Left renal pelvis (tissue), 4 donors: ENCODE measurements at places on chromosomes 7 and 10. TPM values are rescaled to one million over a fixed set of nuclear protein-coding genes. Genes with fewer than 3 reads are reported as not detected.
A peak's percentile ranks its signal among the peaks of the same experiment; 100 is the strongest.

DNA sequence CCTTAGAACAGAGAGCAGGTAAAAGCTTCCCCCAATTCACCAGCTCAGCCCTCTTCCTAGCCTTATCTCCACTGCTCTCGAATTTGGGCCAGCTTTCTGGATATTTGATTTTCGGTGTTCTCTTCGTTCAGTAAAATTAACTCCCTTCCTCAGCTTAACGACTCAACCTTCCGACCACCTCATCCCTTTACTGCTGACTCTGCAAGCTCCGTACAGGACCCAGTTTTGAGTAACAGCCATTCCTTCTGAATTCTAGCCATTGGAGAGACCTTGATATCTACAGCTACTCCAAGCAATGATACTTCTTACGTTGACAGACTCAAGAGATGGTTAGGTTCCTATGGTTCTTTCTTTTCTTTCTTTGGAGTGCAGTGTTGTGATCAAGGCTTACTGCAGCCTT lies 65.8 kb downstream of the ATE1 start:
- no peak for DNase-seq

DNA sequence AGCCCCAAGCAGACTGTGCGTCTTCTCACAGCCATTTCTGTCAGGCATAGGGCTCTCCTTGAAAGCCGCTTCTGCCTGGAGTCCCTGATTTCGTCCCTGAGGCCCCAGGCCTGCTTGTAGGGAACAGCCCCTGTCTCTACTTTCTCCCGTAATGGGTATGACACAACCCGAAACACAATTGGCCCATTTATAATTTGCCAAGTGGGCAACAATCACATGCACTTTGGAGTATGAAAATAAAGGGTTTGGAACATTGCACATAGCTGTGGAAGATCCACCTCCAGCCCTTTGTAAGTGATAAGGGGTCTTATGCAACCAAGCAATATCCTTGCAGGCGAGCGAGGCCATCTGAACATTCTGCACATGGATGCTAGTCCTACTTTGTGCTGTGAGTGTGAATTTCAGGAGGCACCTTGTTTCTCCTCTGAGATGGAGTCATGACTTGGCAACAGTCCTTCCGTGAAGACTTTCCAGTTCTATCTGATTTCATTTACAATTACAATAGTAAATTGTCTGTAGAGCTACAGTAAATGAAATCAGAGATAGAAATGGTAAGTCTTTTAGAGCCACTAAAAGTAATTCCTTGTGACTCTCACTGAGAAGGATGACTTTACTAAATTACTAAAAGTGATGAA lies 141.5 kb downstream of the CUBN start:
- DNase-seq: no peak

DNA sequence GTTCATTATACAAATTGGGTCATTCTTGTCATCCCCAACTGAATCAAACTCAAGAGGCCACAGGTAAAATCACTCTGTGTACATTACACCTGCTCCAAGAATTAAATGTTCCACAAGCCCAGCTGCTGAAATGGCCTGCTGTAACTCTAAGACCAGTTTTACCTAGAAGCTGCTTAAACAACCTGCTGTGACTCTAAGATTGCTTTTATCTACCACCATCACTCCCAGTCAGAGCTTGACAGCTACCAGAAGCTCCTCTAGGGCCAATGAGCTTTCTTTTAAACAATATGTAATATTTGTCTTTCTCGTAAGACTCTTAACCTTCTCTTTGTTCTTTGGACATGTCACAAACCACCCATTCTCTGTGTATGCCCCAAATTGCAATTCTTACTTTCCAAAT lies 141.8 kb upstream of the LRGUK start:
- DNase-seq: no peak

DNA sequence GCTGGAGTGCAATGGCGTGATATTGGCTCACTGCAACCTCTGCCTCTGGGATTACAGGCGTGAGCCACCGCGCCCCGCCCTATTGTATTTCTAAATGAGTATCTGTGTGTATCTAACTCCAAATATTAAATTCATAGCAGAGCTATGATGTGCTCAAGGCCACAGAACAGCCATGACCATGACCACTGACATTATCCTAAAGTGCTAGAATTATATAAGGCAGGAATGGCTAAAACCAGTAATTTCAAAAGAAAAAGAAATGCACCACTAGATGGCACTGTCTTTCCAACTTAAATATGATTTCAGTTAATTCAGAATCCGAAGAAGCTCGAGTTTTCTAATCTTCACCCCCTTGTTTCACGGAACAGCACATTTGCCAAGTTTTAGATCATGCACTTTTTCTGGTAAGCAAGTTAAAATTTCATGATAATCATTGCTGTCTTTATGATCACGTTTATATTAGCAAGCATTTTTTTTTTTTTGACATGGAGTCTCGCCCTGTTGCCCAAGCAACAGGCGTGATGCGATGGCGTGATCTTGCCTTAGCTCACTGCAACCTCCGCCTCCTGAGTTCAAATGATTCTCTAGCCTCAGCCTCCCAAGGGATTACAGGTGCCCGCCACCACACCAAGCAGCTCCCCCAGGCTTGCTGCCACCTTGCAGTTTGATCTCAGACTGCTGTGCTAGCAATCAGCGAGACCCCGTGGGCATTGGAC lies 65.3 kb downstream of the OR13A1 start:
- peak; percentile 50 for DNase-seq

- no peak for DNase-seq
Observed at GRCh38 chr10:98405422-98405821, 9.6 kb downstream of the PYROXD2 start.

- no peak for DNase-seq
Observed at GRCh38 chr7:9028012-9028411, 594.6 kb downstream of the NXPH1 start.

- no peak for DNase-seq
Observed at GRCh38 chr10:43961523-43962345, 313.1 kb upstream of the ZNF32 start.

GRCh38 chr10:79452174-79452611 lies 6.8 kb upstream of the ZCCHC24 start:
- DNase-seq: no peak

- no peak for DNase-seq
Observed at GRCh38 chr7:48213226-48213625, 42.0 kb downstream of the ABCA13 start.

DNA sequence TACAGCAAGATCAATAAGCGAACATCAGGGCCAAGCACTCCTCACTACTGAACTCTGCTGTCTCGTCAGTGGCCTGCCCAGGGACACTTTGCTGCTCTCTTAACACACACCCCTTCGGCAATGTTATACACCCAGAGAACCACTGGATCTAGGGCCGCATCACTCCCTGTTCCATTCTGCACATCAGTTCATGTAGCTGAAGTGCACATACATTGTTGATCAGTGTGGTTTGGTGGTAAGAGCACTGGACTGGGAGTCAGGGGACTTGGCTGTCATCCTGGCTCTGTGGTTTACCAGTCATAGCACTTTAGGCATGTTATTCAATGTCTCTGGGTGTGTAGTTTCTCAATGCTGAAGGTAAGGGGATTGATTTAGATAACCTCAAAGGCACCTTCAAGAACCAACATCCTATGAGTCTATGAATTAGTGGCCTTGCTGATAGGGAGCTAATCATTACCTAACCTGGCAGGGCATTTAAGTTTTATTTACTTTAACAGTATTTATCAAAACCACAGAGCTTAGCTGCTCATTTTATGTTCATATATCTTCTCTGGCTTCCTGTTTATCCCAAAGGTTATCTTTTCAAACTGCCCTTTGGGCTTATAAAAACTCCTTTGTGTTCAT lies 24.8 kb downstream of the DUSP5 start:
- DNase-seq: no peak

DNA sequence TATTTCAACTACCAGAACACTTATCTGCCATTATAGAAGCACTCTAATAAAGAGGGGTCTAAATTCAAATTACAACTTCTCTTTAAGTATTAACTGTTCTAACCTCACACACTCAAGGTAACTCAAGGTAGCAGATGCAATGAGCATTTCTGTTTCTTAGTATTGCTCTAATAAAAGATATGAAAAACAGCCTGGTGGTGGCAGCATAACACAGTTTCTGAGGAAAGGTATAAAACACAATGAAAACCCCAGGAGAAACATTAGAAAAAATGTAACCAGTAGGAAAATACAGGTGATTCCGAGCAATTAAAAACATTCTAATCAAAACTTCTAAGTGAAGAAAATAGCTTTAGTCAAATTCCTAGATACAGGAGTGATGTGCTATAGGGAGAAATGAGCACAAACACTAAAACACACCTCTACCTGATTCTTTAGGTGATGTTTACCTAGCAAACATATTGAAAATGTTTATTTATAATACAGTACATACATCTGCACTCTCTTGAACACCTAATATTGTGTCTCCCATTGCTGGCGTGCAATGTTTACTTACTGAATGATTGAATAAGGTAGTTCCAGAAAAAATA lies 3.5 kb downstream of the MKRN1 start:
- no peak for DNase-seq

DNA sequence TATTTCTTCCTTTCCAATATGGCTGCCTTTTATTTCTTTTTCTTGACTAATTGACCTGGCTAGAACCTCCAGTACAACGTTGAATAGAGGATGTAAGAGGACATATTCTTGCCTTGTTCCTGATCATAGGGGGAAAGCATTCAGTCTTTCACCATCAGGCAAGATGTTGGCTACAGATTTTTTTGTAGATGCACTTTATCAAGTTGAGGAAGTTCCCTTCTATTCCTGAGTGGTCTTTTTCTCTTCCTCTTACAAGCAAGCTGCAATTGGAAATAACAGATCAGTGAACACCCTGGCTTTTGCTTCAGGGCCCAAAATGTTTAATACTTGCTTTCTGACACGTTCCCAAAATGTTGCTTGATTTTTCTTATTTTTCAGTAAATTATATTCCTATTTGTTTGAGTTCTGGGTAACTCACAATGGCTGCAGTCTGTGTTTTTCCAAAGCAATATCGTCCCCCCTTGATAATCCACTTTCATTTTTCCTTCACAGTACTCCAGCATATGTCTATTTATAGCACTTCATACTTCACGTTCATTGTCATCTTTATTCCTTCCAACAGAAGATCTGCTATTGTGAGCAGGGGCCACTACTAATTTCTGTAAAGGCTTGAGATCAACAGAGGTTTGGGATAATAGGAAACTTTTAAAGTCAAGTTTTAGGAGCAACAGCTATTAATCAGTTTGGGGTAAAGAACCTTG lies 11.7 kb downstream of the CPEB3 start:
- no peak for DNase-seq

DNA sequence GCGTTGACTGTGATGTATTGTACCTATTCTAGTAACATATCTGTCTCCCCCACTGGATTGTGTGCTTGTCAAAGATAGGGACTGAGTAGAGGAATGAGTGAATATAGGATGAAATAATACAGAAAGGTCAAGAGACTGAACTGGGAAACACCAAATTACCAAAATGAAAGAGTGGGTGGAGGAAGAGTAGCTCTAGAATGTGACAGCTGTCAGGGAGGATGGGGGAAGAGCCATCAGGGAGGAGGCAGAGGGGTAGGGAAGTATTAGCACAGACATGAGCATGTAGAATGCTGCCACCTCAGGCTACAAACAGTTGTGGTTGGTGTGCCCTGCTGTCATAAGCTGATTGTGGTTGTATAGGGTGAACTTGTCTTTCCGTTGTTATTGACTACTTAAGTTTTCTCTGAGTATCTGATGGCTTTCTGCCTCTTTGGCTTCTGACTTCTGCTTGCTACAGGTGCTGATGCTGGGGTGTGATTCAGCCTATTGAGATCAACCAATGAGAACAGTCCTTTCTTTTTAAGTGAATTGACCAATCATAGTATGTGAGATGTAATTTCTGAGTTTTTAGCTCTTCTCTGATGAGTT lies 5.6 kb downstream of the CCSER2 start:
- DNase-seq: no peak

DNA sequence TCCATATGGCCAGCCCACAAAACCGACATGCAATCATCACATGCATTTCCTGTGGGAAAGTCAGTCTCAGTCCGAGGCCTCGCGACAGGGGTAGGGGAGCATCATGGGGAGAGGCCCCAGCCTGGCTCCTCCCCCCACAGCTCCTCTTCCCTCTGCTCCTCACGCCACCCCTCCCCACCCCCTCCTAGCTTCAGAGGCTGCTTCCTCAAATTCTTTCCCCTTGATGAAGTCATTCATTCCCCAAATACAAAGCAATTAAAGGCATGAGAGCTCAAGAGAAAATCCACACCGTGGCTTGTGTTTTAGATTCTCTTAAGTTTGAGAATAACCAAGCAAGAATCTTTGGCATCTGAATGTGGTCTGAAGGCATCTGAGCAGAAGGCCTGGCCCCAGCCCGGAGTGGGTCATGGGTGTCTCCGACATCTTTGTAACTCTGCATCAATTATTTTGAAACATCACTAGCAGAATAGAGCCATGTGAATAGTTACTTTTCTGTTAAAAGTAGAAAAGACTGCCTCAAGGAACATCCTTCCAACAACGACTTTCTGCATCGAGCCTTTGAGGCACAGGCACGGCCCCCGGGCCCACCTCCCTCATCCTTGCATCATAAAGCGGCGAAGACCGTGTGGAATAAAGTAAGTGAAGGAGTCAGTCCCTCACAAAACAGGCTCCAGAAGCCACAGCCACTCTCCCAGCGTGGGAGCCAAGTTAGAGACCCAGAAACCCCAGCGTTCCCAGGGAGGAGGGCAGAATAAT lies 90.9 kb downstream of the DIP2C start:
- DNase-seq: no peak

- DNase-seq: no peak
Observed at GRCh38 chr10:88417387-88418030, 165.6 kb downstream of the RNLS start.

DNA sequence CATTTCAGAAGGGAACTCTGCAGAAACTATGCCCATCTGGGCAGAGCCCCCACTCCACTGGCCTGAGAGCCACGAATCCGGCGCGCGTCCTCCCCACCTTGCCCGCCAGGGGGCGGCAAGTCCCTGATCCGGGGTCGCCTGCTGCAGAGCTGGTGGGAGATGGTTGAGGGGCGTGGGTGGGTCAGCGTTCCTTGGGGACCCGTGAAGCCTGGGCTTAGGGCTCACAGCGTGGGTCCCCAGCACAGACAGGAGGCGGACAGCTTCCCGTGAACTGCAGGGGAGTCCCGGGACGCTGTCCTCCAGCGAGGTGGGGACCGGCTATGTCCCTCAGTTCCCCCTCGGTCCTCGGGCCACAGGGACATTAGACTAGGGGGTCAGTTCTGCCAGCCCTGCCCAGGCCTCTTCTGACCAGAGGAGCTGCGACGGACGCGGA lies 585 bp upstream of the POP7 start:
- peak; percentile 71 for DNase-seq

- DNase-seq: no peak
Observed at GRCh38 chr7:102260856-102261255, 25.8 kb upstream of the SH2B2 start.

LDB3 gene
- polyA plus RNA-seq: 0.87 TPM

A1CF gene
- polyA plus RNA-seq: 7.4 TPM

FKBP6 gene
- polyA plus RNA-seq: 0.16 TPM

GPR22 gene
- polyA plus RNA-seq: 0.43 TPM
